ENCODE measurements at places on chromosomes 11 and 22. TPM values are rescaled to one million over a fixed set of nuclear protein-coding genes. Genes with fewer than 3 reads are reported as not detected.

GRCh38 chr22:20909543-20910303, 7.5 kb upstream of the CRKL start:
- DNase-seq: no peak
- H3K4me1 ChIP-seq: no peaks in the 10 kb centered on the region
- no peaks in the 10 kb centered on the region for H3K36me3 ChIP-seq
- no peak overlapping the region for H3K4me3 ChIP-seq

DNA sequence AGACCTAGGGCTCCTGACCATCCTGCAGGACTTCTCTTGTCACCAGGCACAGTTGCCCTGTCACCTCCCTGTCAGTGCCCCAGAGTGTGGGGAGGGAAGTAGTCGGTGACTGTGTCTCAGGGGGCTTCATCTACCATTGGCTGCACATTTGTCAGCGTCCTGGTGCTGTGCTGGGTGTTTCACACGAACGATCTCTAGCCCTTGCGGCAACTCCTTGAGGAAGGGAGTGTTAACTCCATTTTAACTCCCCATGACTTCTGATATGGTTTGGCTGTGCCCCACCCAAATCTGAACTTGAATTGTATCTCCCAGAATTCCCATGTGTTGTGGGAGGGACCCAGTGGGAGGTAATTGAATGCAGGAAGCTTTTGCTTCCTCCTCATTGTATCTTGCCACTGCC, 7.1 kb downstream of the TSKU start:
- no peak overlapping the region for H3K27ac ChIP-seq
- no peak overlapping the region for H3K4me3 ChIP-seq
- H3K4me1 ChIP-seq: no peaks in the 10 kb centered on the region

DNA sequence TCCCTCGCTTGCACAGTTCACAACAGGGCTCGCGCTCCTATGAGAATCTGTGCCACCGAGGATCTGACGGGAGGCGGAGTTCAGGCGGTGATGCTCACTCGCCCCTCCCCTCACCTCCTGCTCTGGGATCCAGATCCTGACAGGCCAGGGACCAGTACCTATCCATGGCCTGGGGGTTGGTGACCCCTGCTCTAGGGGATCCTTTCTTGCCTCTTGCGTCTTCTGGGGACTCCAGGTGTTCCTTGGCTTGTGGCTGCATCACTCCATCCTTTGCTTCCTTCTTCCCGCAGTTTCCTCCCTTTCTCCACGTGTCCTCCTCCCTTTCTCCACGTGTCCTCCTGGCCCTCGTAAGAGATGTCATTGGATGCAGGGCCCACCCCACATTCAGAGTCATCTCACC, 30.6 kb upstream of the KRTAP5-7 start:
- no peak for DNase-seq
- no peak overlapping the region for H3K27ac ChIP-seq
- no peaks in the 10 kb centered on the region for H3K27me3 ChIP-seq
- no peak overlapping the region for H3K4me3 ChIP-seq
- peaks cover 9% of the 10 kb centered on the region for H3K36me3 ChIP-seq
- no peaks in the 10 kb centered on the region for H3K4me1 ChIP-seq

The C22orf31 gene
- not detected for polyA plus RNA-seq

The OR10G6 gene
- not detected for polyA plus RNA-seq

Data from sigmoid colon (tissue), 7 donors.